Stimulated activated CD8-positive, alpha-beta memory T cell treated with anti-CD3 and anti-CD28 coated beads, Interleukin-4, amount 100 ng/mL, for 1 hour (primary cell): ENCODE measurements at places on chromosomes 12 and 14.

DNA sequence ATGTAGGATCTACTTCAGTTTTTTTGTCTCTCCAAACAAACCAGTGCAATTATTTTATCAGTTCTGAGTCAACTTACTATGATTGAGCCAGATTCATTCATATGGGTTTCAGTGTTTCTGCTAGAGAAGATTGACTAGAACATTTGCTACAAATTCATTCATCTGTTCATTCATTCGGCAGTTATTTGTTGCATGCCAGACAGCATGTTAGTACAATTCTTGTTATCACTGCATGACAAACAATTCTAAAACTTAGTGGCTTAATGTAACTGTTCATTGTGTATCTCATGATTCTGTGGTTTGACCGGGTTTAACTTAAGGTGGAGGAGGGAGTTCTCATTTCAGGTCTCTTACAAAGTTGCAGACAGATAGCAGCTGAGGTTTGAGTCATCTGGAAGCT lies 52.3 kb downstream of the POLR3B start:
- DNase-seq = no peak

- DNase-seq = no peak
Measured at GRCh38 chr14:101559624-101560533, 1.4 kb upstream of the DIO3 start.

DNA sequence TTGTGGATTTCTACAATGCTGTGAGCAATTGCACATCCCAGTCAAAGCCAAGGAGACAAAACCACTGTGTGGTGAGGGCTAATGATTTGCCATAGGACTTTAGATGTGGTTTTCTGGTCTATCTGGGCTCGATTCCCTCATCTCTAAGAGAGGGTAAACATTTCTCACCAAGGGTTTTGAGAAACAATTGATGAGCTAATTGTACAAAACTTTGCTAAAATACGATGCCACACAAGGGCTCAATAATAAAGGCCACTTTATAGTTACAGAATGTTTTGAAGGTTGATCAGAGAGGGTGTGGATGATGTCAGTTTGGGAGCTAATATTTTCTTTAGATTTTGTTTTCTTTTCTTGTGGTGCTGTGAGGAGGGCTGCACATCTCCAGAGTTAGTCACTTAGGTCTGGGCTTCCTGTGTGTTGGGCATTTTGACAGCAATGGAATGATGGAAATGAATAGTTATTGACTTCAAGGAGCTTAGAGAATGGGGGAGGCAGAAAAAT lies 60.8 kb upstream of the SLC38A4 start:
- no peak for DNase-seq

DNA sequence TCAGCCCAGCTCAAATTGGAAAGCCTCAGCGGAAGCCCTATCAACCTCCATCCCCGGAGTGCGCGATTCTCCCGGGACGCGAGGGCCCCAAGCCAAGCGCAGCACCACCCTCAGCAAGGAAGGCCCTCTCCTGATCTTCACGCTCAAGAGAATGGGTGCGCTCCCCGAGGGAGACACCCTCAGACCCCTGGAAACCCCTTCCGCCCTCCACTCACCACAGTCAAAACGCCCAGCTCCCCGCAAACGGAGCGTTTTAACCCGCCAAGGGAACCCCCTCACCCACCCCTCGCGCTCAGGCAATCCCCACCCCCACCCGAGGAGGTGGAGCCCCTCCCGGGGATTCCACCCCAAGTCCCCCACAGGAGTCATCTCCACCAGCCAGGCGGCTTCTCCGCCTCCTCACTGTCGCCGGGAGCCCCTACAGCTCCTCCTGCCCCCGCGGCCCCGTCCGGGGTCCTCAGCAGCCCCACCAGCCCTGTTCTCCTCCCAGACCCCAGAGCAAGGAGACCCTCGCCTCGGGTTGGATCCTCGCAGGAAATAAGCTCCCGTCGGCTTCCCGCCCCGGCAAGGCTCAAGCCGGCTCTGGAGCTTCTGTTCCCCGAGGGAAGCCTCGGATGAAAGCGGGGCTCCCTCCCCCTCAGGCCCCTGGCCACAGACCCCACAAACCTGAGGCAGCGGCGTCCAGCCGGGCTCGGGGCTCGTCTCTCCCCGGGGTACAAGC lies 507 bp downstream of the BAZ2A start:
- DNase-seq = no peak
